SJSA1 (cell line): ENCODE measurements at places on chromosomes 2 and 18. TPM values are rescaled to one million over a fixed set of nuclear protein-coding genes. Genes with fewer than 3 reads are reported as not detected.

DNA sequence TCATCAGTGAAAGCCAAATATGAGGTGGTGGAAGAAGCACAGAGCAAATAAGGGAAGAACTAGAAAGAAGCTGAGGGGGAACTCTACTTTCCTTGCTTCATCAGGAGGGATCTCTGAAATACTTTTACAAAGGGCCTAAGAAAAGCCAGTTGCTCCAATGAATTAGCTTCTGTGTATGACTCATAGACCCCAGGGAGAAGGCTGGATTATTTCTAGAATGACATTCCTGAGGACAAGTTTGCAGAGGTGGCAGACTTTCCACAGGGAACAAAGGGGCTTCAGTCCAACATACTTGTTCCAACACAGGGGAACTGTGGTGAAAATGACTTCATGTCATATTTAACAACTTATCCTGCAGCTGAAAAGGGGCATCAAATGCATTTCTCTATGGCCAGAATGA is 29.0 kb downstream of the DOK1 start:
- peak; percentile 58 for DNase-seq

GRCh38 chr2:32168513-32168912 is 2.8 kb downstream of the SLC30A6 start:
- no peak for DNase-seq

GRCh38 chr2:173196080-173196479 is 120.4 kb downstream of the MAP3K20 start:
- DNase-seq = no peak

DNA sequence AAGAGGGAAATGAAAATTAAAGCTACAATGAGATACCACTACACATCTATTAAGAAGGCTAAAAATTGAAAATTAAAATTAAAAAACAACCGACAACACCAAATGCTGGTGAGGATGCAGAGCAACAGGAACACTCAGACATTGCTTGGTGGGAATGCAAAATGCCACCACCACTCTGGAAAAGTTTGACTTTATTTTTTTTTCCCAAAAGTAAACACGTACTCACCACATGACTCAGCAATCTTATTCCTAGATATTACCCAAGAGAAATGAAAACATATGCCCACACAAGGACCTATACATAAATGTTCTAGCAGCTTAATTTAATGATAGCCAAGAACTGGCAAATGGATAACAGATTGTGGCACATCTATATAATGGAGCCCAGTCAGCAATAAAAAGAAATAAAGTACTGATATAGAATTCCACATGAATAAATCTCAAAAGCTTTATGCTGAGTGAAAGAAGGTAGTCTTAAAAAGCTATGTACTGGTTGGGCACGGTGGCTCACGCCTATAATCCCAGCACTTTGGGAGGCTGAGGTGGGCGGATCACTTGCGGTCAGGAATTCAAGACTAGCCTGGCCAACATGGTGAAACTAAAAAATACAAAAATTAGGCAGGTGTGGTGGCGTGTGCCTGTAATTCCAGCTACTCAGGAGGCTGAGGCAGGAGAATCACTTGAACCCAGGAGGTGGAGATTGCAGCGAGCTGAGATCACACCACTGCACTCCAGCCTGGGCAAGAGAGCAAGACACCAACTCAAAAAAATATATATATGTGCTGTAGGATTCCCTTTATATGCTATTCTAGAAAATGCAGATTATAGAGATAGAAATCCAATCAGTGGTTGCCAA is 4.2 kb upstream of the PROC start:
- no peak for DNase-seq

GRCh38 chr18:22223965-22224322 is 54.6 kb downstream of the GATA6 start:
- no peak for DNase-seq

DNA sequence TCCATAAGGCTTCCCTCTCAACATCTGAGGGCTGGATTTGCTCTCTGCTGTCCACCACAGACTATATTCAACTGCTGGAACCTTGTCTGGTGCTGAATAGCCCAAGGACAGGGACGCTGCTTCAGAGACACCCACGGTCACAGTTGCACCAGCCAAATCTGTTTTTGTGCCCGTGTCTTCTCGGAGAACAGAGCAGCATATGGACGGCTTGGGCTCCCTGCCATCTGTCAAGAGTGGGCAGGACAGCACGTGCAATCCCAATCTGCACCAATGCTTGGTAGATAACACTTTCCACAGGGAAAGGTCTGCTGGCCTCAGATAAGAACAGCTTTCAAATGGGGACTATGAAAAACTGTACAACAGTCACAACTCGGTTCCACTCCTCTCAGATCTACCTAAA is 466.1 kb downstream of the TGIF1 start:
- DNase-seq = no peak

Gene TSPYL6
- not detected in 2 replicates for total RNA-seq

Gene ALPI
- total RNA-seq = not detected in 2 replicates

DNA sequence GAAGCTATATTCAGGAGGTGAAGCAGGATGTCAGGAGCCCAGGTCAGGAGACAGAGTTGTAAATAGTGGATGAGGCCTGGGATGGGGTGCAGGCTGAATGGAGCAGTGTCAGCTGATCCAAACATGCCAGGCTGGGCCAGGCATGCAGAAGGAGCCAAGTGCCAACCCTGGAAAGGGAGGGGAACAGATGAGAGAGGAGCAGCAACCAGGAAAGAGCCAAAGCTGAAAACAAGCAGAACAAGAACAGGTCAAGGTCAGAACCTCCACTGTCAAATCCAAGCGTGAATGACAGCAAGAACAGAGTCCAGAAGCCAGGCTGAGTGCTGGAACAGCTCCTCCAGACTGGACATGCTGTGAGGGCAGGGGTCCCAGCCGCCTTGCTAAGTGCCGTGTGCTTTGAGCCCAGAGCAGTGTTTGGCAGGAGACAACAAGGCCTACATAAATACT is 49.2 kb upstream of the PPP1CB start:
- DNase-seq = no peak

GRCh38 chr2:207873794-207874193 is 104.1 kb upstream of the FZD5 start:
- DNase-seq = no peak

Gene RMDN2
- total RNA-seq = 17.6 and 20.8 TPM in 2 replicates

DNA sequence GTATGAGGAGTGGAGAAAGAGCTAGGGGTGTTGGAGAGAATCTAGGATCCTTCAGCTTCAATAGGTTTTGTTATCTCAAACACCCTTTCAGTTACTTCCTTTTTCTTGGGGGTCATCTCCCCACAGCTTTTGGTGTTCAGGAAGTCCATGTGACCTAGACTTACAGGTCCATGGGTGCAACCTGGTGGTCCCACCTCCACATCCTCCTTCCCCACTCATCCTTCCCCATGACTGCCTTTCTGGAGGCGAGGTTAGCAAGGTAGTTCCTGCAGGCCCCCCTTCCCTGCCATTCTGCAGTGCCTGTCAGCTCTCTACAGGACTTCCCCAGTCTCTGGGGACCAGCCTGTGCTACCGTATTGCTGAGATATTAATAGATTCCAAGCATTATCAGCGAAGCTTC is 107.6 kb downstream of the TMEM17 start:
- no peak for DNase-seq

DNA sequence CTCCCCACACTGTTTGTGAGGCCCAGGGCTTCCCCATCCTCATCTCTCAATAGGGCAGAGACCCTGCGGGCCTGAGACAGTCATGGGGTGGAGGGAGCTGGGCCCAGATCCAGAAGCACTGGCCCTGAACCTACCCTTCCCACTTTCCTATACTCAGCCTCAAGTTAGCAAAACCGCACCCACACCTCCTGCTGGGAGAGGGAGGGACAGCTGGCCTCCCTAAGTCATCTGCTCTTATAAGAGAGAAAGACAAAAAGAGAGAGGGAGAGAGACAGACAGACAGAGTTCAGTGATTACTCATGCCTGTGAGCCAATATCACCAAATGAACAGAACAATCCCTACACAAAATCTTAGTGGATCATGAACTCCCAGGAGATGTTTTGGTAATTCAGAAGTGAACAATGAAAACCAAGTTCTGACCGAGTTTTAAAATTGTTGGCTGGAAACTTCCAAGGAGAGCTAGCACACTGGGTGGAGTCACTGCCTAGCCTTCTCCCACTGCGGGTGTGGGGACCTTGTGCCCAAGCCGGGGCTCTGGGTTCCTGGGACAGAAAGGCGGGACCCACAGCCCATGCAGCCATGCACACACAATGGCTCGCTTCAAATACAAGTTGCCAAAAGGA is 130.5 kb downstream of the PXDN start:
- no peak for DNase-seq

Gene USP40
- 25.4 and 38.0 TPM in 2 replicates for total RNA-seq

GRCh38 chr2:167431949-167432348 is 543.7 kb downstream of the XIRP2 start:
- no peak for DNase-seq

DNA sequence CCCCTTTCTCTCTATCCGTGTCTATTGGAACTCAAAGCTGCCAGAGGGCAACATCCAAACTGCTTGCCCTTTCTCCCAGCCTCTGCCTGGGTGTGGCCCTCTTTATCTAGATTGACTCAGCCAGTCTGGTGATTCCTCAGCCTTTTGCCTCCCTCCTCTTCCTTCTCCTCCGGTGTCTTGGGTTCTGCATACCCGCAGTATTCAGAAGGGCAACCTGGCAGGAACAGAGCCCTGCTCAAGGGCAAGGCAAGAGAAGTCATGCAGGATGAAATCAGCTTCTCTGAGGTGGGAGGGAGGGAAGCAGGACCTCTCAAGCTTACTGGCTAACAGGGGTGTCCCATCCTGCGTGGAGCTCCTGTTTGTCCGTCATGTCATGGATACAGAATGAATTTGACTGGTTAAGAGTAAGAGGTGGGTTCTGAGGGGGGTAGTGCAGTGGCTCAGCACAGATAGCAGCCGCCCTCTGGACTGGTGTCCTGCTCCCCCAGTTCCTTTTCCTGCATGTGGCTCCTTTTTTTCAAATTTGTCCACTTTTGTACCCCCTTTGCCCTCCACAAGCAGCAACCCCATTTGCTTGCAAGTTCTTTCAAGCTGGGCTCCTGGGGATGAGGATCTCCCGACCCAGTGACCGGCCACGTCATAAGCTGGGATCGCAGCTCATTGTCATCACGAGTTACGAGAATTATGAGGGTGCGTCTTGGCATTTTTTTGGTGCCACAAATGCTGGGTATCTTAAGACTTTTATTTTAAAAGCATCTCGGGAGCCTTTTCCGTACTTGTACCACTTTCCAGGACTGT is 154.1 kb downstream of the FHOD3 start:
- DNase-seq = no peak

GRCh38 chr18:46833899-46834298 is 77.0 kb upstream of the ST8SIA5 start:
- DNase-seq = no peak

DNA sequence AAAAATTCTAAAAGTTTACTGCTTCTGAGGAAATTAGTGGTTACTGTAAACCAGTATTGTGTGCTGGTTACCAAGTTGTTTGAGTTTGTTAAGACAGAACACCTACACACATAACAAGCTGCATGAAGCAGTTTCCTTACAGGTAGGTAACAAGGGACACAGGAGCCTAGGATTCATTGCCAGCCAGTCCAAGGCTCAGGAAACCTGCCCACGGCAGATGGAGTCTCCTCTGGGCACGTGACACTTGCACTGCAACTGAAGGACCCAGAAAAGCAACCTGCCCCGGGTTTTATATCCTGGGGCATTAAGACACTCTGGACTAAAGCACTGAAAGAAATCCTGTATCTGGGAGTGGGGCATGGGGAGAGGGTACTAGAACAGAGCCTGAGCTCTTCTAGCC is 639.3 kb downstream of the ADCYAP1 start:
- no peak for DNase-seq

DNA sequence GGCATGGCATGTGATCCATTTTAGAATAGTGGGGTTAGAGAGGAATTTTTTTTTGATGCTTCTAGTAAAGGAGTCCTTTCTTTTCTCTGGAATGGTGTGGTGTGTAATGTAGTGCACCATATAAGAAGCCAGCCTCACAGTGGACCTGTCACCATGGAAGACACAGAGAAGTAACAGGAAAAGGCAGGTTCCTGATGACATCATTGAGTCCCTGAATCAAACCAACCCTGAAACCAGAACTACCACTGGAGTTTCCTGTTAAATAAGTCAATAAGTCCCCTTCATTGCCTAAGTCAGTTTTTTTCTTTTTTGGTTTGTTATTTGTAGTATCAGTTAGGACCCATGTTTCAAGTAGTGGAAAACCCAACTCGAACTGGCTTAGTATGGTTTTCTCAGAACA is 11.9 kb downstream of the ADCYAP1 start:
- no peak for DNase-seq

DNA sequence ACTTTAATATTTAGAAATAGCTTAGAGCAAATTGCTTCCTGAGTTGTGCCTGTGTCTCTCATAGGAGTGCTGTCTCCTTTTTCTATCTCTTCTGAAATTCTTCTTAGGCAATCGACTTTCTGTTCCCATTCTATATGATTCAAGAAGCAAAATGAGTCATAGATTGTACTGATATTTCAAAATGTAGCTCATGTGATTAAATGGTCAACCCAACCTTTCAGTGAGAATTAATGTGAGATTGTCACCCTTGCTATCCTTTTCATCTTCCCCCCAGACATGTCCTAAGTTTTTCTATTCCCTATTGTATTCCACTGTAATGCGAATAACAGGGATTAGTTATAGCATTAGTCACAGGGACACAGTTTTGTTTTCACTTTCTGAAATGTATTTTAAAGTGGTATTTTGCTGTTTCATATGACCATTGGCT is 413.6 kb downstream of the THSD7B start:
- DNase-seq = peak; percentile 16

DNA sequence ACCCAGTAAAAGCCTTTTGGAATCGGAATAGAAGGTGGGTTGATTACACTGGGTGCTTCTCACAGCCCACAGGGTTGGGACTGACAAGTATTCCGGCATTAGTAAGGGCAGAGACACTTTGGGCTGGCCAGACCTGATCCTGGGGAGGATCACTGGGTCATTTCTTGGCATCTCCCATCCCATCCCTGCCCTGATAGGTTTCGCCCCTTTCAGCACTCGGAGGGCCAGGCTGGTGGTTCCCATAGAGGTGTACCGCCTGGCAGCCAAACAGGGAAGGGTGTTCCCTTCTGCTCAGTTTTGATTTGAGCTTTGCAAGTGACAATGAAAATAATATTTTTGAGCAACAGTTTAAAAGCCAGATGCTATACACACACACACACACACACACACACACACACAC is 37.3 kb downstream of the CYP1B1 start:
- no peak for DNase-seq

- no peak for DNase-seq
These were observed 102.5 kb upstream of the NOSTRIN start for GRCh38 chr2:168699844-168700417.

Gene PROM2
- total RNA-seq = 9.2 TPM in 1 of 2 replicates, not detected in the other

Gene THADA
- total RNA-seq = 14.1 and 15.8 TPM in 2 replicates

DNA sequence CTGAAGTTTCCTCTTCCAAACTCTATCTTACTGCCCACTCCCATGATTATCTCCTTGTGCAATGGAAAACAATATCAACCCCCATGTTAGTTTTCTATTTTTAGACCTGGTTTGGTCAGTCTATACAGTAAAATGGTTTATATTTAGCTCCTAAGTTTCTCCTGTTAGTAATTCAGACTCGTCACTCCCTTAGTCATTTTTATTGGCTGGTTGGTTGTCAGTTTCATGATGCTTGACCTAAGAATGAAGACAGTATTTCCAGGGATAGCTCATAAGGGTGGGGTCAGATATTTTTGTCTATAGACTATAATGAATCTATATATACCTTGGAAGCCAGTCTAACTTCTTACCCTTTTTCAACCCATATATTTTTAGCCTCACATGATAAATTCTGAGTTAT is 61.4 kb upstream of the NEUROD1 start:
- DNase-seq = no peak
